ENCODE measurements at places on chromosomes 13 and 19.
A peak's percentile ranks its signal among the peaks of the same experiment; 100 is the strongest.

DNA sequence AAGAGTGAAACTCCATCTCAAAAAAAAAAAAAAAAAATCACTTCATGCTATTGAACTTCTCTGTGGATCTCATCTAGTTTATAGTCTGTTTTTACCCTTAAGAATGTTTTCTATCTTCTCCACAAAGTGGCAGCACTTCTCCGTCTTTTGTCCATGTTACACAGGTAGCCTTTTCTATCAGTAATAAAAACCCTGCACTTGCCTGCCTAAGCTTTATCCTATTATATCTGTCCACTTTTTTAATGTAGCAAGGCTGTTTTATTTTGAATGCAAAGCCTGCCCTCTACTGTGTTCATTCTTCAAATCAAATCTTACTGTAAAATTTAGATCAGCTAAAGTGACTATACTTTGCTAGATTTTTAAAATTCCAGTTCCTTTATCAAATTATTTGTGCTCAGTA is 124.0 kb downstream of the STOML3 start:
- no peak for DNase-seq

DNA sequence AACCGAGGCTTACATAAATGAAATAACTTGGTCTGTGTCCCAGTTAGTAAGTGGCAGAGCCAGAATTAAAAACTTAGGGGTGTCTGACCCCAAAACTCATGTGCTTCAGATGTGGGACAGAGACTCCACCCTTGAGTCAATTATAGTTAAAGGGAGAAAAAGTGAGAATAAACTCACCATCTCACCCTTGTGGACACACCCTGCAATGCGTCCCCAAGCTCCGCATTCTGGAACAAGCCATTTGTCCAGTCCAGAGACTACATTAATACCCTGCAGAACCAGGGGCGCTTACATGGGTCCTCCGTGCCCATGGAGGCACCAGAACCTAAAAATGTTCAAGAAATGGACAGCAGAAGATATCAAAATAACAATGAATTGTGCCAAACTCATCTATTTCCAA is 207.0 kb upstream of the ZNF507 start:
- no peak for DNase-seq

GRCh38 chr19:12564016-12564664 is 12.9 kb upstream of the ZNF564 start:
- peak; percentile 48 for DNase-seq

DNA sequence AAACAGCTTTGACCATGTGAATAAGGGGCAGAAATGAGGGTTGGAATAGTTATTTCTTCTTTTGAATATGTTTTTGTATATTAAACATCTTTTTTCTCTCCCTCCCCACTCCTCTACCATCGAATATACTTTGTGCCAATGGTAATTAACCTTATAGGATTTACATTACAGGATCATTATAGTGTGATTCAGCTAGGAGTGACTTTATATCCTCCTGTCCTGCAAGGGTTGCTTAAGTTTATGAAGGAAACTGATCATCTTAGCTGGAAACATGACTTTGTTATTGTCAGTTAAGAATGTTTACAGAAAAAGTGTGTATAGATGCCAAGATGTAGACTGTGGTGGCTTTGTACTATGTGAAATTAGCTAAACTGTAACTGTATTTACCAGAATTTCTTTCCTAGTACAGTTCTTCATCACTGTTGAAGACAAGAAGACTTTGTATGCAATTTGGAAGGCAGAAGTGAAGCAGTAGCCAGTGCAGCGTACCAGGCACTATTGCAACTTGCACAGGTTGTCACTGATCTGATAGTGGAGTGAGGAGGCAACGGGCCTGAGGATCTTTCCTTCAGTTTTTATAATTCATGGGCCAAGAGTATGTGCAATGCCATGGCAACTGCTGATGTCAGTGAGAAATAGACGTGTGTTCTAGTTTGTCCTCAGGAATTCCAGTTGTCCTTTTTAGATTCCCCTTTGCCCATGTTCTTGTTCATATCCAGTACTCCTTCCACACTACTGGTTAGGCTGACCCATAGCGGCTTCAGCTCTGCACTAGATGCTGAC is 8.2 kb upstream of the PAN3 start:
- DNase-seq = no peak

DNA sequence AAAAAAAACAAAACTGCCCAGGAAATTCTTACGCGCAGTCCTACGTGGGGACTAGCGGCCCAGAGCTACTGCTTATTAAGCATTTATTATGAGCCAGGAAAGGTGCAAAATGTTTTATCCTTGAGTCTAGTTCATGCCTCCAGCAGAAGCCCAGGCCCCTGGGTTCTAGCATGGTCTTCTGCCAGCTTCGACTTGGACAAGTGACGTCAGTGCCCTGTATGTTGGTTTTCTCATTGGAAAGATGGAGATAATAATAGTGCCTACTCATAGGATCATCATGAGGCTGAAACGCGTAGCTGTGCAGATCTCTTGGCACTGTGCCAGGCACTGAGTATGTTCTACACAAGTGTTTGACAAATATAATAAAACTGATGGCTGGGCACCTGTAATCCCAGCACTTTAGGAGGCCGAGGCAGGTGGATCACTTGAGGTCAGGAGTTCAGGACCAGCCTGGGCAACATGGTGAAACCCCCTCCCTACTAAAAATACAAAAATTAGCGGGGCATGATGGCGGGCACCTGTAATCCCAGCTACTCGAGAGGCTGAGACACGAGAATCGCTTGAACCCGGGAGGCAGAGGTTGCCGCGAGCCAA is 12.4 kb upstream of the SULT2B1 start:
- DNase-seq = no peak

DNA sequence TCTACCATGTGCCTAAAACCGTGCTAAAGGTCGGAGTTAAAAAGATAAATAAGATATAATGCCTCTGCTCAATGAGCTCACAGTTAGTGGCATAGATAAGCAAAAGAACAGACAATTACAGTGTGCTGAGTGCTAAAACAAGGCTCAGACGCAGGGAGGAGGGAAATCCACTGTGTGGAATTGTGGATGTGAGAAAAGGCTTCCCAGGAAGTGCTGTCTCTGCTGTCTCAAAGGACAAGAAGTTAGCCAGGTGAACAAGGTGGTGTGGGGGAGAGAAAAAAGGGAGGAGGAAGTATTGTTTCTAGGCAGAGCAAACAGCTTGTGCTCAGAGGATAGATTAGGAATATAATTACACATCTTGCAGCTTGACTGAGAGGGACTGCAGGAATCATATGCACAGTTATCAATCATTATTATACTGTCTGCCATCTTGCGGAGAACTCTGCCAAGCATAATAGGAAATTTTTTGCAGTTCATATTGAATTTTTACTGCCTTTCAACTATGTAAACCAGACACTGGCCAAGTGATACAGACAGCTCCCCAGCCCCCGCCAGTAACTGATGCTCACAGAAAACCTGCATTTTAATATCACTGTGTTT is 9.3 kb downstream of the C13orf42 start:
- DNase-seq = no peak

DNA sequence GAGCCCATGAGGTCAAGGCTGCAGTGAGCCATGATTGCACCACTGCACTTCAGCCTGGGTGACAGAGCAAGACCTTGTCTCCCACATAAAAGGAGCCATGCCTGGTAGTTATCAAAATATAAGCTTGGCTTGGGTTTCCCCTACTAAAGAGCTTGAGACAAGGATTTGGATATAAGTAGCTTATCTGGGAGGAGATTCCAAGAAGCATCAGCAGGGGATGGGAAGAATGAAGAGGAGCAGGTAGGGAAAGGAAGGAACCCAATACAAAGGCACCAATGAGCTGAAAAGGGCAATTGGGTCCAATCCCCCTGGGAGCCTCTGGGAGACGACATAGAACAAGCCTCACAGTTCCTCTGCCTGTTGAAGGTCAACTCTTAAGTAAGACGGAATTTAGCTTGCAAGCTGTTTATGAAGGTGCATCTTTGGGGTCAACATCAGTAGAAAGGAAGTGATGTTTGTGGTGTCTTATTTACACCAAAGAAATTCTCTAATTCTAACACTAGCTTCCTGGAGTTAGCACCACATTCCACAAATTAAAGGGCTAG is 7.4 kb upstream of the CLEC4G start:
- DNase-seq = no peak

GRCh38 chr19:55097864-55098715 is 19.3 kb downstream of the PPP1R12C start:
- DNase-seq = no peak

- no peak for DNase-seq
These were observed 123.6 kb downstream of the UQCRFS1 start for GRCh38 chr19:29089315-29089870.

GRCh38 chr19:39341719-39342604 is at the start of gene SAMD4B:
TSS of gene SAMD4B (plus strand) at chr19:39342421. CDS start at chr19:39356894, 14,473 bp downstream.
- DNase-seq = peak; percentile 96

DNA sequence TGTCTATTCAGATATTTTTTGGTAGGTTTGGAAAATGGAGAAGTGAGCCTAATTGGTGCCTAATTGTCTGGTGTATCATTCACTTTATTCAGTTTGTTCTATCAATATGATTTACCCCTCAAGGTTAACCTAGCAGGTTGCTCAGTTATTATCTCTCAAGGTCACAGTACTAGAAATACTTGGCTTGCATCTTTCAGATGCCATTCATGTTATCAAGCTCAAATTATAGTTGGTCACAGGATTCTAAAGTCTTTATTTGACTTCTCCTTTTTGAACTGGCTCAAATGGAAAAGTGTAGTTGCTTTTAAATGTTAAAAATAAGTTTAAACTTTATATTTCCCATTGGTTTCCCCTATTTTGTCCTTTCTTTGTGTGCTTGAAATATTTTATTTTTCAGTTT is 2.6 kb downstream of the KCNRG start:
- no peak for DNase-seq

- DNase-seq = no peak
These were observed 54.3 kb downstream of the SLAIN1 start for GRCh38 chr13:77751513-77752456.

- DNase-seq = no peak
These were observed 19.6 kb downstream of the C2CD4C start for GRCh38 chr19:389255-389934.

DNA sequence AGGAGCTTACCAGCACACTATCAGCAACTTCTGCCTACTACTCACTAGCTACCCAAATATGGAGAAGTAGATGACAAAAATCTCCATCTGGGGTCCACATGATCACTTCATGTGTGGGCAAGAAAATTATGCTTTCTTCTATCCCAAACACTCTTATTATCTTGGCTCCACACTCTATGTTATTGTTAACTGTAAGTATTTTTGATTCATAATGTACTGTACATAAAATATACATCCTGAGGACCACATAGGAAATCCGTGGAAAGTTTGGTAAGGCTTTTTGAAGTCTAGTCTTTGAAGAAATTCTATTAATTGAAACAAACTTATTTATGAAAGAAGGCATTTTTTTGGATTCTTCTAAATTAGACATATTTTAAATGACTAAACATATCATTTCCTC is 378.8 kb downstream of the DACH1 start:
- DNase-seq = no peak

DNA sequence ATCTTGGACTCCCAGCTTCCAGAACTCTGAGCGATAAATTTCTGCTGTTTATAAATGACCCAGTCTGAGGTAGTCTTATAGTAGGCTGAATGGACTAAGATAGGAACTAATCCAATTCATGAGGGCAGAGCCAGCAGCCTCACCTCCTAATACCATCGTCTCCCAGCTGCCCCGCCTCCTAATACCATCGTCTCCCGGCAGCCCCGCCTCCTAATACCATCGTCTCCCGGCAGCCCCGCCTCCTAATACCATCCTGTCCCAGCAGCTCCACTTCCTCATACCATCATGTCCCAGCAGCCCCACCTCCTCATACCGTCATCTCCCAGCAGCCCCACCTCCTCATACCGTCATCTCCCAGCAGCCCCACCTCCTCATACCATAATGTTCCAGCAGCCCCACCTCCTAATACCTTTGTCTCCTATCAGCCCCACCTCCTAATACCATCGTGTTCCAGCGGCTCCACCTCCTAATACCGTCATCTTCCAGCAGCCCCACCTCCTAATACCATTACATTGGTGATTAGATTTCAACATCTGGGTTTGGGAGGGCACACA is 2.4 kb upstream of the ARGLU1 start:
- DNase-seq = peak; percentile 16

GRCh38 chr19:1465191-1466016 is 13.6 kb downstream of the C19orf25 start:
- no peak for DNase-seq

Data from esophagus squamous epithelium (tissue), 5 donors.